ENCODE measurements at places on chromosomes 3 and 15. TPM values are rescaled to one million over a fixed set of nuclear protein-coding genes. Genes with fewer than 3 reads are reported as not detected.
A peak's percentile ranks its signal among the peaks of the same experiment; 100 is the strongest.

DNA sequence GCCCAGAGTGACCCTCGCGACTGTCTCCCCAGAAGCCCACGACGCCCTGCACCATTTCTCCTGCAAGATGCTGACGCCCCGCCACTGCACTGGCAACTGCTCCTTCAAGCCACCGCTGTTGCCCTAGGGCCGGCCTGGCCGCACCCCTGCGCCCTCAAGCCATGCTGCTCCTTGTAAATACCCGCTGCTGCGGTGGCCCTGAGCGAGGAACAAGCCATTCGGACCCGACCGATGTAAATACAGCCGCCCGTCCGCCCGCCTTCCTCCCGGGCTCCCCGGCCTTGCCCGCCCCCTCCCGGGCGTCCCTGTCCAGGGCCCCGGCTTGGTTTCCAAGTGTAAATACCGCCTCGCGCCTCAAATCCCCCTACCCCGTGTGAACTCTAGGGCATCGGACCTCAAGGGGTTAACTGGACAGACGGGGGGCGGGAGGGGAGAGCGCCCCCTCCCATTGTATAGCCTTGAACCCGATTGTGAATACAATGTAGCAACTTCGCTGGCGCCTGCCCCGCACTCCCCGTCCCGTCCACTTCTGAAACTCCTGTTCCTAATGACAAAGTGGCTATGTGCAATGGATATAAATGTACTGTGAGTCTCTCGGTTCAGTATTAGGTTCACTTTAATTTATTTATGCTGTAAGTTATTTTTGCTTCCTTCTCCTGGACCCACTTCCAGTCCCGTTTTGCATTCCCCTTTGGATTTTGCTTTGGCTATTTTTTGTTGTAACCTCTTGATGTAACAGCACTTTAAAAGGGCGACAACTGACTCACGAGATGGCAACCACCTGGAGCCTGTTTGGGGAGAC lies 5.9 kb downstream of the RNU6-1 start:
- DNase-seq: no peak

The PPP1R14D gene
- total RNA-seq: not detected

The EFCC1 gene
- not detected for total RNA-seq

The CCDC33 gene
- total RNA-seq: not detected

DNA sequence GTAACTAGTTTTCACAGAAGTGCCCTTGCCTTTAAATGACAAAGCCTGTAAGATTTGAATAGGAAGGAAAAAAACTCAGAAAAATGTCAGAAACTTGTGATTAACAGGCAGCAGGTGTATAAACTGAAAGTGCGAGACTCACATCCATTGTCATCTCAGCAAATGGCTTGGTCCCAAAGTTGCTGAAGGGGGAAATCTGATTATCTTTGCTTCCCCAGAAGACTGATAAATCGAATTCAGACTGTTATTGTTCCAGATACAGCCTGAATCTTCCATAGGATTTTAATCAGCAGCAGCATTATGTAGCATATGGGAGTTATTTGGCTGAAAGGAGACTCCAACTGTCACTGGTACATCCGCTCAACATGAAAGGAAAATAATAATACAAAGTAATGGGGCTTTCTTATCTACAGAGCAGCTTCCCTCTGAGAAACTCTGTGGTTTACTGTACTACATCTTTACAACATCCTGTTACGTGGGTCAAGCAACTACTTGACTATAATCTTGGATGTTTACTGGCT lies 550.4 kb upstream of the CCDC54 start:
- no peak for DNase-seq

- DNase-seq: no peak
Observed at GRCh38 chr15:50791486-50791885, 26.0 kb upstream of the SPPL2A start.

DNA sequence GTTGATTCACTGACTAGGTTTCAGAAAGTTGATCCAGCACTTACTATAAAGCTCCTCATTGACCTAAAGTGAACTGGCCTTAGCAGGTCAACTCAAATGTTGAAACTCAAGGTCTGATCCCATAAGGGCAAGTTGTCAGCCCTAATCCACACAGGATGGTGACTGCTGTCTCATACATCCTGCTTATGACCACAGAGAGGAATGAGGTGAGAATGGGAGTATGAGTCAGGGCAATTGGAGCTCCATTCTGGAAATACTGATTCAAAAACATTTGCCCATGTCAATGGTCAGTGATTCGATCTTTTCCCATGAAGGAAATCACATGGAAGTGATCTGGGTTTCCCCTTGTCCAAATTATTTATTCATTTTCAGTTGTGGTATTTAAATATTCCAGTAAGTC lies 78.7 kb downstream of the ZNF385D start:
- peak; percentile 98 for DNase-seq

The CP gene
- total RNA-seq: 85.8 TPM

The AMT gene
- 0.52 TPM for total RNA-seq

GRCh38 chr3:44950275-44950734 lies 25.7 kb downstream of the ZDHHC3 start:
- no peak for DNase-seq

DNA sequence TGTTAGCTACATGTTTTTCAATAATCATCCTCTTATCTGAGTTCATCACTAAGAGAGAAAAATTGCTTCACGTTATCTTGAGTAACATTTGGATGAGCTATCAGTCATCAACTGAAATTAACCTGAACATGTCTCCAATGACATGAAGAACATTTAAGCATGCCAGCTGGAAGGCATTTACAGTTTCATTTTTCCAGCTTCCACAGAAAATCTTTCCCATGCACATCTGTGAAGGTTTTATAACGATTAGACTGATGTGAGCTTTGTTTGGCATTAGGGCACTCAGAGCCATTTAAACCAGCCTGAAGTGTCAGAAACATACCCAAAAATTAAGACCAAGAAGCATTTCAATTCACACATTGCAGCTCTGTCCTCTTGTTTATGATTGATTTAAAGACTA lies 235.8 kb upstream of the ARHGEF26 start:
- no peak for DNase-seq

GRCh38 chr15:74844319-74845207 lies 1.6 kb upstream of the ULK3 start:
- no peak for DNase-seq

- DNase-seq: no peak
Observed at GRCh38 chr3:53577506-53577905, 83.1 kb downstream of the CACNA1D start.

The RNF7 gene
- 46.9 TPM for total RNA-seq

- DNase-seq: no peak
Observed at GRCh38 chr3:175948041-175948440, 1088.9 kb downstream of the NAALADL2 start.

DNA sequence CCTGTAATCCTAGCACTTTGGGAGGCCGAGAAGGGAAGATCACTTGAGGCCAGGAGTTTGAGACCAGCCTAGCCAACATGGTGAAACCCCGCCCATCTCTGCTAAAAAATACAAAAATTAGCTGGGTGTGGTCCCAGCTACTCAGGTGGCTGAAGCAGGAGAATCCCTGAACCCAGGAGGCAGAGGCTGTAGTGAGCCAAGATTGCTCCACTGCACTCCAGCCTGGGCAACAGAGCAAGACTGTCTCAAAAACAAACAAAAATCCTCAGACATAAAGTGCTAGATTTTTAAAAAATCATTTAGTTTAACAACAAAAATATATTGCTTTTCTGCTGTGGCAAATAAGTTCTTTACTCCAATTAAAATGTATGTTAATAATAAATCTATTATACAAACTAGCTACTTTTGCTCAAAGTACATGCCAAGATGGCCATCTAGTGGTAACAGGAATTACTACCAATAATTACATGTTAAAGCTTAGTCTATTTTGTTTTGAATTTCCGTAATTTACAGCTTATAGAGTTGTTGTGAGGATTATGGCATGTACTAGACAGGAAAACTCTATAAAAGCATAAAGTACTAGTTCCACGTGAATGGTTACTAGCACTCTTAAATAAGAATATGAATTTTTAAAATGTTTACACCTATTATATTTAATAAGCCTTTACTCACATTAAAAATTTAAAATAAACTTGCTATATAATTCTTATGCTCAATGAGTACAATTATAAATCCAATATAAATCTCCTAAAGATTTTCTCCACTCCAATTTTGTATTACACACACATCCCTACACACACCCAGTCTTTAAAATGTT lies 39.0 kb downstream of the GABPB1 start:
- peak; percentile 57 for DNase-seq

GRCh38 chr3:120425572-120426250 lies 25.1 kb downstream of the FSTL1 start:
- peak; percentile 32 for DNase-seq

The CIB2 gene
- 8.2 TPM for total RNA-seq

- no peak for DNase-seq
Observed at GRCh38 chr3:68436619-68437401, 495.5 kb downstream of the TAFA4 start.

The ZNF80 gene
- not detected for total RNA-seq

- peak; percentile 86 for DNase-seq
Observed at GRCh38 chr3:48064292-48064829, 48.1 kb upstream of the MAP4 start.

Measured in renal cortical epithelial cell (primary cell).